ENCODE measurements at places on chromosomes 12 and 14.

DNA sequence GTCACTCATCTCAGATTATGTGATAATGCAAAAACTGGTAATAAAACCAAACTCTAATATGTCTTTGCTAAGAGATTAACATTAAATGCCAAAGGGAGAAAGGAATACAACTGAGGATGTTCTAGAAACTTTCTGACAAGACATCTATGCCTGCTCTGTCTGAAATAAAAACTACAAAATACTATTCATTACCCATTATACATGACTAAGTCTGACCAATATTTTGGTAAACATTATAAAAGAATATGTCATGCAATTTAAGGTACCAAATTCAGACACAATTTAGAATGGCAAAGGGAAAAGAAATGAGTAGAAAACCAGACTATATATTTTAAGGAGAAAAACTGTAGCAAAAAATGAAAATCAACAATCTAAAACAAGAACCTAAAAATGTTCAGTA lies 39.5 kb downstream of the UBR7 start:
- no peak for DNase-seq

- DNase-seq: peak; percentile 45
These were observed 68.9 kb upstream of the SAV1 start for GRCh38 chr14:50736932-50737419.

GRCh38 chr12:9406564-9407424 lies 198.6 kb upstream of the PZP start:
- DNase-seq: no peak

DNA sequence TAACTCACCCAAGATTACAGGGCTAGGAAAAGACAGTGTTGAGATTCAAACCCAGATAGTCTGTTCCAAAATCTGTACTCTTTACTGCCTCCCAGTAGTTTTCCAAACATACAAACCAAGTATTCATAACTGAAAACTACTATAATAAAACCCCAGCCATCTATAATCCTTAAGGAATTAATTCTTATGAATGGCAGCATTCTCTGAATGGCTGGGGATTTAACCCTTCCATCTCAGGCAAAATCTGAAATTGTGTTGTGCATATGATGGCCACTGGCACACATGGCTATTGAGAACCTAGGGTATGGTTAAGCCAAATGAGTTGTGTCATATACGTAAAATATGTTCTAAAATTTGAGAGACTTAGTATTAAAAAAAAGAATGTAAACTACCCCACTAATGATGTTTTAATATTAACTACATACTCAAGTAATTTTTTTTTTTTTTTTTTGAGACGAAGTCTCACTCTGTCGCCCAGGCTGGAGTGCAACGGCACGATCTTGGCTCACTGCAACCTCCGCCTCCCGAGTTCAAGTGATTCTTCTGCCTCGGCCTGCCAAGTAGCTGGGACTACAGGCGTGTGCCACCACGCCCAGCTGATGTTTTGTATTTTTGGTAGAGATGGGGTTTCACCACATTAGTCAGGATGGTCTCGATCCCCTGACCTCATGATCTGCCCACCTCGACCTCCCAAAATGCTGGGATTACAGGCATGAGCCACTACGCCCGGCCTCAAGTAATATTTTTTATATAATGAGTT lies 16.7 kb downstream of the PPP1R13B start:
- DNase-seq: no peak

GRCh38 chr14:92426237-92426636 lies 87.3 kb upstream of the RIN3 start:
- DNase-seq: no peak

DNA sequence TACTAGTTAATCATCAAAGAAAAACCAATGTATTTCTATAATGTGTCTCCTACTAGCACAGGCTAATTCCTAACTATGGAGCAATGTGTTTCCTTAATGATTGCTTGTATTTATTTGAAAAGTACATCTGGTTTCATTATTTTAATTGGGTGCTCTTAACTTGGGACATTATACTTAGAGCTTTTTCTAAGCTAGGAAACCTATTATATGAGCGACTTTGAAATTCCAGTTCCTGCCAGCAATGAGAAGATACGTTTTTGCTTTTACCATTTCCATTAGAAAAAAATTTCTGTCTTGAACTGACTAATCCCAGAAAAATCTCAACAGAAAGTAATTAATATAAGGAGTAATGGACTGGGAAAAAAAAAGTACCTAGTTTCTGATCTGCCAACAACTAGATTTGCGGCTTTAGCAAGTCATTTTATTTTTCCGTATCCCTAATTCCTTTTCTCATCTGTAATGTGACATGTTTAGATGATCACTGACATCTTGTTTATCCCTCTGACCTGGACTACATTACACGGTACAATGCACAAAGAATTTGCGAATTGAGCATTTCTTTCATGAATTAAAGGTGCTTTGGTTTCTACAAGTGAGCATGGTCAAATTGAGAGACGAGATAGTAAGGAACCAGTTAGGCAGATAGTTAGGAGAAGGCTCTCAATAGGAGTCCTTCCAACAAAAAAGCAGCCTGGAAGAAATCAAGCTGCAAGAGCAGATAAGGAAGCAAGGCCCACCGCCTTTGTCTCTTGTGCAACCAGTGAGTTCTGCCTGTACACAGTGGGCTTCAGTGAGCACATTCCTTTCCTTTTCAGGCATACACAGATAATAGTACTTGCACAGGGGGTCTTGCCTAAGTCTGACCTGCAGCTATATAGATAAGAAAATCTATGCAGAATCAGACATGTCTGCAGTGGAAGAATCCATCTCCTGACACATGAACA lies 1765.0 kb upstream of the FLRT2 start:
- no peak for DNase-seq

GRCh38 chr14:89701211-89702043 lies 253.1 kb downstream of the EFCAB11 start:
- DNase-seq: peak; percentile 89

- peak; percentile 100 for DNase-seq
These were observed 94.1 kb downstream of the PAX9 start for GRCh38 chr14:36755756-36756155.

GRCh38 chr14:51305751-51306150 lies 65.7 kb downstream of the TMX1 start:
- no peak for DNase-seq

- DNase-seq: peak; percentile 65
These were observed 63.4 kb downstream of the BEGAIN start for GRCh38 chr14:100523843-100524169.

DNA sequence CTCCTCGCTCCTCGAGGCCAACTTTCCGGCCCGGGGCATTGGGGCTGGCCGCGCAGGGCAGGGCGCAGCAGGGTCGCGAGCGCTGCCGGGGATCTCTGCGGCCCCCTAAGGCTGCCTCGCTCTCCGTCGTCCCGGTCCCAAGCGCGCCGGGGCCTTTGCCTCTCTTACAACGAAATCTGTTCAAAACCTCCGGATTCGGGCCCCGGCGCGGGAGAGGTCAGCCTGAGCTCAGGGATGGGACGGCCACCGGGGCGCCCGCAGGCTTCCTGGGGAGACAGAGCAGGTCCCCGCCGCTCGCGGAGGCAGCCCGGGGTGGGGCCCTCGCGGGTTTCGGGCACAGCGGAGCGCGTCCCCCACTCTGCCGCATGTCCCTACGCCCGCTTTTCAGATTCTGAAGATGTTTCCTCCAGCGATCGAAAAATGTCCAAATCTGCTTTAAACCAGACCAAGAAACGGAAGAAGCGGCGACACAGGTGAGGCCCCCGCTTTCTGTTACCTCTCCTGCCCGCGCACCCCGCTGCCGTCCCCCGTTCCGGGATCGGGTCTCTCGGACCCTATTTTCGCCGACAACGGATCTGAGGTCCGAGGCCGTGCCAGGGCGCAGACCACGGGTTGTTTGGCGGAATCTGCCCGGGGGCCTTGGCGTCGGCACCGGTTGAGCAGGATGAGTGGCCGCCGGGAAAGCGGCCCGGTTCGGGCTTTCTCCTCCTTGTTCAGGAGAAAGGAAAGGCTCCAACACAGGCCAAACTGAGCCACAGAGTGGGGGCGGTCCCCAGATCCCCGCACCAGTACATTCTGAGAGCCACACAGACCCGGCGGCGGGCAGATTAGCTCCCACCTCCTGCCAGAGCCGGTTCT lies 1.8 kb downstream of the VSX2 start:
- peak; percentile 26 for DNase-seq

DNA sequence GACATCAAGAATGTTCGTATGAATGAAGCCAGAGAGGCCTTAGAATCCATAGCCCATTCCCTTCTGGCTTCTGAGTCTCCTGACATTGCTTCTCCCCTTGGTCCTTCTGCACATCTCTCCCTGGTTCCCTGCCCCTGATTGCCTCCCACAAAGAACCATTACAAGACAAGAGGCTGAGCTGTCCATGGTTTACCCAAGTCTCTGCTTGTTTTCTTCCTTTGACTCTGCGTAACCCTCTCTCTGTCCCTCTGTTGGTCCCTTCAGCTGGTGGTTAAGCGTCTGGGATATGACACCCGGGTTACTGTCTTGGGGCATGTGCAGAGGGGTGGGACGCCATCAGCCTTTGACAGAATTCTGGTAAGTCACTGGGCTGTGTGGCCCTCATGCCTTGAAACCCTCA lies 15.9 kb downstream of the PFKM start:
- DNase-seq: no peak

DNA sequence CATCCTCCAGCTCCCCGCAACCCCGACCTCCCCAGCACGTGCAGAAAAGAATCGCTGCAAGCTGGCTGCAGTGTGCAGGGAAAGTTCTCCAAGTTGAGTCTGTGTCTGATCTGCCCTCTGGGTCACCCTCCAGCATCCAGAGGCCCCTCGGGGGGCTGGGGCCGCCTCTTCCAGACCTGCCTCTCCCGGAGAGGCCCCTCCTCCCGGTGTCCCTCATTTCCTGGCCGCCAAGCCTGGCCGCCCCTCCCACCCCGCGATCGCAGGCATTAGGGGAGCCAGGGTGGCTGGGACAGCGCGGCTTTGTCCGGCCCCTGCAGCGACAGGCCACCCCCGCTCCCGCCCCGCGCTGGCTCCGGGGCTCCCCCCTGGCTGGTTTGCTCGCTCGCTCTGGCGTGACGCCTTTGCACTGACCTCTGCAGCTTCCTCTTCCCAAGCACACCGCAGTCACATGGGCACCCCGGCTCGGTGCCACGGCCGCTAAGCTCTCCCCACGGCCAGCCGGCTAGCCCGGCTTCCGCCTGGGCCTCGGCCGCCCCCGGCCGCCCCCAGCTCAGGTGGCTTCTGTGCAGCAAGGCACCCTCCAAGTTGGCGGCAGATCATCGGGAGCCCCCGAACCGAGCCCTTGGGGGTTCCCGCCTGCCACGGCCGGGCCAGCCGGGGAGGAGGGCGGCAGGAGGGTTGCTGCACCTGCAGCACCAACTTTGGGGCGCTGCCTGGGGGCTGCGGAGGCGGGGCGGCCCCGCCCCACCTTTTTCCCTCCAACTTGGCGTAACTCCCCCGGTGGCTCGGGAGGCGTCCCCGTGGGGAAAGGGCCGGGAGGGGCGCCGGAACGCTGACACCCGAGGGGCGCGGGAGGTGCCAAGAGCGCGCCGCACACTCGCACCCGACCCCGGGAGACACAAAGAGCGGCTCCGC lies 43.7 kb downstream of the KDM2B start:
- peak; percentile 72 for DNase-seq

DNA sequence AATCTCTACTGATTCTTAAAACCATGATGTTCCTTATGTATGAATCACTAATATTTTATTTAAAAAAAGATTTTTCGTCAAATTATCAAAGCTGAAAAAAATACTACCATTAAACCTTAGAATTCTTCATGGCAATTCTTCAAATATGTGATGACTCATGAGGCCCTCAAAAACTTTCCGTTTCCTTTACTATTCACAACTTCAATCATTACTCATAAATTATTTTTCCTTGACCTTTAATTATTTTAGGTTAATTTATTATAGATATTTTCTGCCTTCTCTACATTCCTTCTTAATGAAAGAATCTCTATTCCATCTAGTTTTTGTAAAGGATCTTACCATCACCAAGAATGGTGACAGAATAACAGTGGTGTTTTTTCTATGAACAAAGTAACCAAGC lies 162.1 kb upstream of the SOX5 start:
- DNase-seq: no peak

GRCh38 chr12:46209170-46209569 lies 59.7 kb downstream of the SLC38A1 start:
- DNase-seq: peak; percentile 36

- DNase-seq: peak; percentile 80
These were observed 3.4 kb downstream of the JAG2 start for GRCh38 chr14:105165134-105165704.

- DNase-seq: no peak
These were observed 177.8 kb upstream of the DIO2 start for GRCh38 chr14:80388980-80389711.

DNA sequence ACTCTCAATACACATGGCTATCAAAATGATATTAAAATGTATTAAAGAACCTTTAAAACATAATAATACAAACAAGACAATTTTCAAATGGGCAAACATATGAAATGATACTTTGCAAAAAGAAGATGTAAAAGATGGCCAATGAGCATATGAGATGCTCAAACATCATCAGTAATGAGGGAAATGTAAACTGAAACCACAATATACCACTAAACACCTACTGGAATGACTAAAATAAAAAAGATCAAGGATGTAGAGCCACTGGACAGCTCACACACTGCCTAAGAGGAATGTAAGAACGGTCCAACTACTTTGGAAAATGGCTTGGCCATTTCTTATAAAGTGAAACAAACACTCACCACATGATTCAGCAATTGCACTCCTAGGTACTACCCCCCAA lies 97.2 kb upstream of the BBS10 start:
- no peak for DNase-seq

- peak; percentile 21 for DNase-seq
These were observed 307.7 kb downstream of the CCDC91 start for GRCh38 chr12:28497889-28498411.

GRCh38 chr12:80170915-80171314 lies 71.6 kb downstream of the OTOGL start:
- DNase-seq: no peak

GRCh38 chr12:12714276-12715021 lies 2.7 kb upstream of the CDKN1B start:
- DNase-seq: peak; percentile 89

DNA sequence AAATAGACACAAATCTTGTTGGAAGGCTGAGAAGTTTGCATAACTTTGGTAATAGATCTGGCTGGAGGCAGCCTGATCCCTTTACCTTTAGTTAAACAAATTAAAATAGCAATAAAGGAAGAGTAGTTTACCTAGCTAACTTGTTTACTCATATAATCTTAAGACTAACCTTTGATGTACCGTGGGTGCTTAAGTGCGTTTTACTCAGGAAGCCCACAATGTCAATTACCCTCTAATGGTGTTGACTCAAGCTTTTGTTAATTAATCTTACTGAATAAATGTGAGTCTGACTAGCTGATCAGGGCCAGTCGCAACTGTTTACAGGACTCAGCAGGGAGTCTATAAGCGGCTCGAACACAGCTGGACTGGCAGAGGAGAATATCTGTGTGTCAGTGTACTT lies 51.5 kb downstream of the FAR2 start:
- DNase-seq: no peak

DNA sequence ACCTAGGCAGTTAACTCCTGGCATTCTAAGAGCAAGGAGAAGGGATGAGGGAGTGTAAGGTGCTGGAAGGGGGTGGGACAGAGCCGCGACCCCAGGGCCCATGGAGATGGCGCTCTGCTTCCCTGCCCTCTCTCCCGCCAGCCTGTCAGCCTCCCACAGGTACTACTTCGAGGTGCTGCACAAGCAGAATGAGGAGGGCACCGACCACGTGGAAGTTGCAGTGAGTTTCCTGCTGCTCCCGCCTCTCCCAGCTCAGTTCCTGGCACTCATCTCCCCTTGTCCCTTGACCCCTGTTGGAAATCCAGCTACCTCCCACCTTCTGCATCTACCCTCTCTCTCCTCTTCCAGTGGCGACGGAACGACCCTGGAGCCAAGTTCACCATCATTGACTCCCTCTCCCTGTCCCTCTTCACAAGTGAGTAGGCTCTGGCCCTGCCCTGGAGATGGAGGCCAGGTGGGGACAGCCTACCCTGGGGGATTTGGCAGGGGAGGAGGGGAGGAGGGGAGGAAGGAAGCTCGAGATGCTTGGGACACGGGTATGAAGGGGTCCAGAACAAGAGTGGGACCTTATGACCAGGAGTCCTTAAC lies 88.2 kb downstream of the B4GALNT3 start:
- no peak for DNase-seq

Data from DMS79 treated with DMSO at 0.1 percent for 48 hours (cell line).